HS-27A (cell line): ENCODE measurements at places on chromosomes 12 and 14.

- no peak for DNase-seq
Measured at GRCh38 chr12:12404297-12404696, 47.4 kb downstream of the BORCS5 start.

DNA sequence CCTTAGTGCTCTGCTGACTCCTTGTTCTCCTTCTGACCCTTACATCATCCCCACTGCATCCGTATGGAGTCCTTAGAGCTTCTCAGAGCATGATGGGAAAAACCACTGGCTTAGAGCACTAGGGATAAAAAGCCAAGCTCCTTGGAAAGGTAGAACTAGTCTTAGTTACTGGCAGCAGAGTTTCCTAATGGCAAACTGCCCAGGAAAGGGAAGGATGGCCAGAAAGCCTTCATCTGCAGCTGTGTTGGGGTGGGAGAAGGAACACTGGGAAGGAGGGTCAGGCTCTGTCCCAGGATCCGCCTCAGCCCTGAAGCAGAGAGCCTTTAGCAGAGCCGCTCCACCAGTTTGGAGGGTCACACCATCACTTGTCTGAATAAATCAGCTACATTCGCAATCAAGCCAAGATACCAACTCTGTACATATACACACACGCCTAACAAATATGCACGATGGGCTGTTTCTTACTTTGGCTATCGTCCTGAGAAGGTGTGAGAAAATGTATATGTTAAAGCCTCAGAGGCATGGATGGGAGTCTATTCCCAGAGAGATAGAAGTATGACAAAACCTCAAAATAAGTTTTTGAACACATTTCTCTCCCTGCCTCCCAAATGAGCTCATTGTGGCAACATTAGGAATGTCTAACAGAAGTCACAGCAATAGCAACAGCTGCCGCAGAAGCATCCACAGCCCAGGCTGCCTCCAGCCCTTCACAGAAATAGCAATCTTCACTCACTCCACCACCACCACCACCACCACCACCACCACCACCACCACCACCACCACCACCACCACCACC lies 18.6 kb upstream of the GALNT8 start:
- no peak for DNase-seq

GRCh38 chr14:85731186-85731585 lies 201.2 kb downstream of the FLRT2 start:
- DNase-seq = peak; percentile 14

- DNase-seq = no peak
Measured at GRCh38 chr14:76268047-76268431, 107.9 kb upstream of the ESRRB start.

- no peak for DNase-seq
Measured at GRCh38 chr12:57128519-57129247, 400 bp downstream of the LRP1 start.

GRCh38 chr14:66249544-66249943 lies 236.6 kb upstream of the CCDC196 start:
- no peak for DNase-seq

DNA sequence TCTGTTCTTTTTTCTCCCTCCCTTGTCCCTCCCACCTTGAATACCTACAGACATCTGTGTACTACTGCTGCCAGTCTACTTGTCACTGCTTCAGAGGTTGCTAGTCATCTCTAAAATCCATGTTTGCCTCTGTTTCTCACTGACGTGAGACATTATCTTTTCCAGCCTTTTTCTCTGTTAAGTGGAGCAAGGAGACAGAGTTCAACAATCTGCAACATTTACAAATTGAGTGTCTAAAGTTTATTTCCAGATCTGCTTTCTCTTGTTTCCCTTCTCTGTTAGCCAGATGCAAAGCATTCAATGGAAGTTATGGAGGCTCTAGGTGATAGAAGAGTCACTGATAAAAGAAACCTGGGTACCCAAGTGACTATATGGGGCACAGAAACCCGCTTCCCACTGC lies 47.5 kb upstream of the CNTN1 start:
- no peak for DNase-seq

DNA sequence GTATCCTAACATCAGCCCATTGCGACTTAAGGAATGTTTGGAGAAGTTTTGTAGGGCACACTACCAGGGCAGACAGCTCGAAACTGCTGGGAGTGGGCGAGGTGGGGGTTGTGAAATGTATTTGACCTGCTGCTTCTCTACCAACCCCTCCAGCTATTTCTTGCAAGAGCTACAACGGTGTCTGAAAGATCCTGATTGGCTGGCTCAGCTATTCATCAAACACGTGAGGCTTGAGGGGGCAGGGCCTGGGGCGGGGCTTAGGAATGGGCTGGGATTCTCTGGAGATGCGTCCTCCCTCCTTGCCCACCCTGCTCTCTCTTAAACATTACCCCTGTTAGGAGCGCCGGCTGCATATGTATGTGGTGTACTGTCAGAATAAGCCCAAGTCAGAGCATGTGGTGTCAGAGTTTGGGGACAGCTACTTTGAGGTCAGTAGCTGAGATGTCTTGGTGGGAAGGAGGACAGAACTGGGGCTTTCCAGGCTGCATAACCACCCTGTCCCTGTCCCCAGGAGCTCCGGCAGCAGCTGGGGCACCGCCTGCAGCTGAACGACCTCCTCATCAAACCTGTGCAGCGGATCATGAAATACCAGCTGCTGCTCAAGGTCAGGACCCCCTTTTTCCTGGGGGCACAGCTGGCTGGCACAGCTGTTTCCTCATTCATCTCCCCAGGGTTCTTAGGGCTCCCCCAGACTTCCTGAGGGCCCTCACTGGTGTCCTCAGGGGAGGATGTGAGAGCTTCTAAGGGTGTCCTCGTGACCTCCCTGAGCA lies 3.1 kb downstream of the ARHGEF25 start:
- DNase-seq = no peak

GRCh38 chr14:103026988-103027387 lies 30.4 kb downstream of the CDC42BPB start:
- no peak for DNase-seq

DNA sequence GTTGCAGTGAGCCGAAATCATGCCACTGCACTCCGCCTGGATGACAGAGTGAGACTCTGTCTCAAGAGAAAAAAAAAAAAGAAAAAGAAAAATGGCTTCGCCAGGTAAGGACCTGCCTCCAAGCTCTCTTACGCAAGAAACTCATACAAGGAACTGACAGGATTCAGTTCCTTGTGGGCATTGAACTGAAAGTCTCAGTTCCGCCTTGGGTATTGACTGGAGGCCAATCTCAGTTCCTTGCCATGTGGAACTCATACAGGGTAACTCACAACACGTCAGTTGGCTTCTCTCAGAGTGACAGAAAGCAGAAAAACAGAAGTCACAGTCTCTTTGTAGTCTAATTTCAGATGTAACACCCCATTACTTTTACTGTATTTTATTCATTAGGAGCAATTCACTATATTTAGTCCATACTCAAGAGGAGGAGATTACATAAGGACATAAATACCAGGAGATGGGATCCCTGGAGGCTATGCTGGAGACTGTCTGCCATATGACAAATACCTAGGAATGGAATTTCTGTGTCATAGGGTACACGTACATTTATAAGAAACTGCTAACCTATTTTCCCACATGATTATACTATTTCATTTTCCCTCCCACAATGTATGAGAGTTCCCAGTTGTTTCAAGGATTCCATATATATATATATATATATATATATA lies 11.4 kb upstream of the NOPCHAP1 start:
- no peak for DNase-seq
